Heart left ventricle (tissue), 16 donors: ENCODE measurements at places on chromosomes 1 and 21.

GRCh38 chr1:239816081-239816782 is 275.5 kb upstream of the FMN2 start:
- H3K27me3 ChIP-seq, result no peaks in the 10 kb centered on the region
- DNase-seq, result no peak
- H3K36me3 ChIP-seq, result no peaks in the 10 kb centered on the region
- no peak overlapping the region for H3K4me3 ChIP-seq
- no peaks in the 10 kb centered on the region for H3K4me1 ChIP-seq
- no peak overlapping the region for H3K27ac ChIP-seq

DNA sequence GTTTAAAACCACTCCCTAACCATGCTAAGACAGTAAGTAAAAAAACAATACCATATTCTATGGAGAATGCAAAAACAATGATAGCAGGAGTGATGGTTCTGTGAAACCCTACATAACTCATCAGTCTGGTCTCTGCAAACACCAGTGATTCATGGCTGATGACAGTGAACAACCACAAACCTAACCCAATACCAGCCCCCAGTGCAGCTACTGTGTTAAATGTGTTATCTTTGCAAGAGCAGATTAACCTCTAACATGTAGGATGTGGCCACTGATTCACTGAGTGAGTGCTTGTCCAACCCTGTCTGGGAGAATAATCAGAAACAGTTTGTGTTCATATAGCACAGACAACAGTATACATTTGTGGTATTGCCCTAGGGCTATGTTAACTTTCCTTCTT is 100.2 kb upstream of the COG2 start:
- H3K4me3 ChIP-seq, result no peak overlapping the region
- H3K4me1 ChIP-seq, result no peaks in the 10 kb centered on the region
- no peak overlapping the region for H3K27ac ChIP-seq
- no peaks in the 10 kb centered on the region for H3K27me3 ChIP-seq
- H3K36me3 ChIP-seq, result no peaks in the 10 kb centered on the region
- no peak for DNase-seq

GRCh38 chr1:229671310-229671709 is 45.3 kb downstream of the URB2 start:
- no peaks in the 10 kb centered on the region for H3K36me3 ChIP-seq
- DNase-seq, result no peak
- no peaks in the 10 kb centered on the region for H3K27me3 ChIP-seq
- H3K4me3 ChIP-seq, result no peak overlapping the region
- H3K27ac ChIP-seq, result no peak overlapping the region

DNA sequence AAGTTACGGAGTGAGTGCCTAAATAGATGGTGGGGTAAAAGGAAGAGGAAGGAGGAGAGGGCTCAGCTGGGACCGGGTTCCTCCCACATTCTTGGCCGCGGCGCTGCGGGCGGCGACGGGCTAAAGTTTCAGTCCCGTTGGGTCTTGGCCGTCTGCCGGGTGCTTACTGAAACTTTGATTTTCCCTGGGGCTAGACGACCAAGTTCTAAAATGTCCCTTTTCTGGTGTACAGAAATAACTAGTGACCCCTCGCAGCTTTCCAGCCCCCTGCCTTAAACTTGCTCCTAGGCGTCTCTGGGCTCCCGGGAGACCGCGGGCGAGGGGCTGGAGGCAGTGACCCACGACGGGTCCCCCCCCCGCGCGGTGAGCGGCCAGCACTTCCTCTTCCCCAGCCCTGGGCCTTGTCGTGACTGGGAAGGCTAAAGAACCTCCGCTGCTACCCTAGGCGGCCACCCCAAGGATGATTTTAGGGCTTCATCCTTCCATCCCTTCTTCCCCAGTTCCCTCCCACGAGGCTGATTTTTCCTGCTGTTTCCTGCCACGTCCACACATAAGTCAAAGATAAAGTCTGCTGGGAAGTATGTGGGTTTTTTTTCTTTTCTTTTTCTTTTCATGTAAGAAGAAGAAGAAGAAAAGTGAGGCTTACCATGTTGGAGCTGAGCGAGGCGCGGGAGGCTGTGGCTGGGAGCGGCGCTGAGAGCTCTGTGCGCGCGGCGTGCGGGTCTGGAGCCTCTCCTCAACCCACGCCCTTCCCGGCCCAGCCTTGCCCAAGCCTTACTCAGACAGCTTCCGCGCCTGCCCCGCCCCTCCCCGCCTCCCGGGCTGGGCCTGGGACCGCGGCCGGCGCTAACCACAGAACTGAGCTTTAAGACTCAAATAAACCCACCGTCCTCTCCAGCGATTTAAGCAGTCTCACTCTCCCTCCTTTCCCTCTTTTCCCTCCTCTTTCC is at the start of gene S100A11:
S100A11 (minus strand) TSS at position 738 of the 950 bp plus-strand sequence; CDS start at position 649, 89 bp downstream.
- peak within 1 kb of the TSS; percentile 64 for H3K4me3 ChIP-seq
- H3K27me3 ChIP-seq, result no peaks in the 10 kb centered on the region

DNA sequence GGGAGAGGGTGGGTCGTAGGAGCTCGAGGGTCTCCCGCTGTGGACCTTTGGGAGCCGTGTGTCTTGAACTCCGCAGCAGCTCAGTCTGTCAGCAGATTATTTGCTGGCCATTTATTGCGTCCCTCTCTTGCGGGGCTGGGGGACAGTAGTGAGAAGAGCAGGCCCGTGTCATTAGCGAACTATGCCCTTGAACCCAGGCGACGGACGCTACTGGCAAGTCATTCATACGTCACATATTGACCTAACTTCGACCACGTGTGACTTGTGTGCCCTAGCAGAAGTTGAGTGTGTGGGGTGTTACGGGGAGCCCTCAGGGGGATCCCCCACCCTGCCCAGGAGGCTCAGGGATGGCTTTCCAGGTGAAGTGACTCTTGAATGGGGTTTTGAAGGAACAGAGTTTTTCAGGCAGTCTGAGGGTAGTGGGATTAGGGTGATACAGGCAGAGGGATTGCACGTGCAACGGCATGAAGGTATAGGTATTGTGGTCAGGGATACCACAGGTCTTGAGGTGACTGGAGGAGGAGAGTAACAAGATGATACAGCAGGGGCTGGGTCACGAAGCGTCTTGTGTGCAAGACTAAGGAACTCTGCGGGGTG is 13.0 kb downstream of the RCC1 start:
- peak overlapping the region; percentile 38 for H3K4me3 ChIP-seq
- DNase-seq, result no peak
- no peaks in the 10 kb centered on the region for H3K27me3 ChIP-seq
- peaks cover 6% of the 10 kb centered on the region for H3K36me3 ChIP-seq
- H3K4me1 ChIP-seq, result peaks cover 15% of the 10 kb centered on the region

- peaks cover 9% of the 10 kb centered on the region for H3K4me1 ChIP-seq
- no peaks in the 10 kb centered on the region for H3K27me3 ChIP-seq
- no peak overlapping the region for H3K4me3 ChIP-seq
- H3K36me3 ChIP-seq, result no peaks in the 10 kb centered on the region
- no peak for DNase-seq
Observed at GRCh38 chr1:205235951-205236350, 8.2 kb downstream of the TMCC2 start.

DNA sequence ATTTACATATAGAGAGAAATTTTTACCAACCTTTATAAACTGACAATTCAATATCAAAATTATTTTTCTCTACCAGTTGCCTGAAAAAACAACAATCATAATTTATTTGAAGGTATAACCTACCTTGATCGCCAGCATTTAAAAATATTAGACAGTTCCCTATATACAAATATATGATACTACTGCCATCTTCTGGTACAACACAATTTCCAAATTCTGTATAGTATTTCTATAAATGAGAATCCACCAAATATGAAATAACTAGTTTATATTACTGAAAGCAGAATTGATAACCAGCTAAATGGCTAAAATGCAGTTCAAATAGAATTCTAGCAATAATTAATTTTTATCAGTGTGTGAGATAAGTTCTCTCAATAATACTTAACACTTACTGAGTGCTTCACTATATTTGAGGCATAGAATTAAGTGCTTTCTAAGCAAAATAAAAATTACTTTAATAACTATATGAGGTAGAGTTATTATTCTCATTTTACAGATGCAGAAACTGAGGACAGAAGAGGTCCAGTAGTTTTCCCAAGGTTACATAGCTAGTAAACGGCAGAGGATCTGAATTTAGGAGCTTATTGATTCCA is 75.6 kb downstream of the PIGK start:
- no peaks in the 10 kb centered on the region for H3K4me1 ChIP-seq
- no peak overlapping the region for H3K4me3 ChIP-seq
- no peaks in the 10 kb centered on the region for H3K36me3 ChIP-seq
- H3K27me3 ChIP-seq, result no peaks in the 10 kb centered on the region

- no peak overlapping the region for H3K4me3 ChIP-seq
- H3K27ac ChIP-seq, result no peak overlapping the region
- H3K36me3 ChIP-seq, result no peaks in the 10 kb centered on the region
- no peaks in the 10 kb centered on the region for H3K27me3 ChIP-seq
- no peak for DNase-seq
Observed at GRCh38 chr1:91900562-91900961, 14.6 kb upstream of the TGFBR3 start.

- no peak for DNase-seq
- H3K36me3 ChIP-seq, result no peaks in the 10 kb centered on the region
- no peak overlapping the region for H3K4me3 ChIP-seq
- H3K27ac ChIP-seq, result no peak overlapping the region
- H3K27me3 ChIP-seq, result no peaks in the 10 kb centered on the region
Observed at GRCh38 chr1:18247151-18247550, 139.6 kb downstream of the IGSF21 start.

- H3K4me3 ChIP-seq, result no peak overlapping the region
- H3K27me3 ChIP-seq, result no peaks in the 10 kb centered on the region
- H3K27ac ChIP-seq, result no peak overlapping the region
Observed at GRCh38 chr1:182634306-182635072, 30.3 kb upstream of the RGS16 start.

GRCh38 chr1:157178490-157178889 is 40.3 kb upstream of the ETV3 start:
- no peak overlapping the region for H3K4me3 ChIP-seq
- no peak overlapping the region for H3K27ac ChIP-seq
- no peaks in the 10 kb centered on the region for H3K27me3 ChIP-seq

GRCh38 chr1:201282216-201282615 is 1.1 kb upstream of the PKP1 start:
- H3K27me3 ChIP-seq, result peaks cover 32% of the 10 kb centered on the region
- no peak overlapping the region for H3K4me3 ChIP-seq
- no peak overlapping the region for H3K27ac ChIP-seq

- no peak overlapping the region for H3K4me3 ChIP-seq
- H3K4me1 ChIP-seq, result no peaks in the 10 kb centered on the region
- no peaks in the 10 kb centered on the region for H3K27me3 ChIP-seq
- no peak for DNase-seq
- H3K36me3 ChIP-seq, result no peaks in the 10 kb centered on the region
Observed at GRCh38 chr21:16075649-16076282, 346.0 kb downstream of the USP25 start.

DNA sequence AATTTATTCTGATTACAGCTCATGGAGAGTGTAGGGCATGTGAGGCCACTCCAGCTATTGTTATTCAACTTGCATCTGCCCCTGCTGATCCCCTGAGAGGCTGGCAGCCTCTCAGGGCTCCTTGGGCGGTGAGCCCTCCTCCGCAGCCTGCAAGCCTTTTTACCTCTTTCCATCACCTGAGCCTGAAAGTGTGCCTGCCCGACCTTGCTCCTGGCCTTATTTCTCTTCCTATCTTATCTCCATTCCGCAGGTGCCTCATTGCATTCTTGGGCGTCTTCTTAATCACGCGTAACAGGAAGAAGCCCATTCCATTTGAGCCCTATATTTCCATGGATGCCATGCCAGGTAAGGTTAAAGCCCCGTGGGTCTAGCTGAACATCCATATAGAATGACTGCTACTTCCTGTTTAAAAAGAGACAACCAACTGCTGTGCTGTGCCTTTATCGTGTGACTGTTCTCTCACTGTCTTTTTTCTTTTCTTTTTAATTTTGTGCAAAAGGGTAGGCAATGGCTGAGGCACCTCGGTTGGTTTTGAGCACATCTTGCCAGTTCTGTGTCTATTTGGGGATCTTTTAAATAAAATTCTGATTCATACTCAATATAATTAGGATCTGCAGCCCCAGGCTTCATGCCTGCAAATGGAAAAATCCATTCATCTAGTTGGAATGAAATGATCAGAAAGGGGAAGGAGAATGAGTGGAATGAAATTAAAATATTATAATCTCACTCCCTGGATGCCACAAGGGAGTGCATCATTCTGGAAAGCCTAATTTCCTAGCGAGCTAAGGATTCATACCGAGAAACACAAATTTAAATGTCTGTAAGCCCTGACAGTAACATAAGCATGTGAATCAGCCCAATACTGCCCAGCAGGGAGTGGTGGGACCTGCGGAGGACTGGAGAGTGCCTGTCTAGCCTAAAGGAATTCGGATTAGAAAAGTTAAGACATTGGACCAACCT is 38.6 kb upstream of the RCAN3 start:
- no peaks in the 10 kb centered on the region for H3K4me1 ChIP-seq
- DNase-seq, result no peak
- no peaks in the 10 kb centered on the region for H3K27me3 ChIP-seq

GRCh38 chr1:190168893-190169280 is 308.8 kb downstream of the BRINP3 start:
- H3K4me3 ChIP-seq, result no peak overlapping the region
- H3K27me3 ChIP-seq, result no peaks in the 10 kb centered on the region
- H3K27ac ChIP-seq, result no peak overlapping the region
- no peaks in the 10 kb centered on the region for H3K4me1 ChIP-seq

- H3K4me3 ChIP-seq, result no peak overlapping the region
- no peaks in the 10 kb centered on the region for H3K36me3 ChIP-seq
- peaks cover 85% of the 10 kb centered on the region for H3K4me1 ChIP-seq
- H3K27ac ChIP-seq, result peak overlapping the region; percentile 87
Observed at GRCh38 chr1:226676381-226676780, 62.7 kb downstream of the ITPKB start.

DNA sequence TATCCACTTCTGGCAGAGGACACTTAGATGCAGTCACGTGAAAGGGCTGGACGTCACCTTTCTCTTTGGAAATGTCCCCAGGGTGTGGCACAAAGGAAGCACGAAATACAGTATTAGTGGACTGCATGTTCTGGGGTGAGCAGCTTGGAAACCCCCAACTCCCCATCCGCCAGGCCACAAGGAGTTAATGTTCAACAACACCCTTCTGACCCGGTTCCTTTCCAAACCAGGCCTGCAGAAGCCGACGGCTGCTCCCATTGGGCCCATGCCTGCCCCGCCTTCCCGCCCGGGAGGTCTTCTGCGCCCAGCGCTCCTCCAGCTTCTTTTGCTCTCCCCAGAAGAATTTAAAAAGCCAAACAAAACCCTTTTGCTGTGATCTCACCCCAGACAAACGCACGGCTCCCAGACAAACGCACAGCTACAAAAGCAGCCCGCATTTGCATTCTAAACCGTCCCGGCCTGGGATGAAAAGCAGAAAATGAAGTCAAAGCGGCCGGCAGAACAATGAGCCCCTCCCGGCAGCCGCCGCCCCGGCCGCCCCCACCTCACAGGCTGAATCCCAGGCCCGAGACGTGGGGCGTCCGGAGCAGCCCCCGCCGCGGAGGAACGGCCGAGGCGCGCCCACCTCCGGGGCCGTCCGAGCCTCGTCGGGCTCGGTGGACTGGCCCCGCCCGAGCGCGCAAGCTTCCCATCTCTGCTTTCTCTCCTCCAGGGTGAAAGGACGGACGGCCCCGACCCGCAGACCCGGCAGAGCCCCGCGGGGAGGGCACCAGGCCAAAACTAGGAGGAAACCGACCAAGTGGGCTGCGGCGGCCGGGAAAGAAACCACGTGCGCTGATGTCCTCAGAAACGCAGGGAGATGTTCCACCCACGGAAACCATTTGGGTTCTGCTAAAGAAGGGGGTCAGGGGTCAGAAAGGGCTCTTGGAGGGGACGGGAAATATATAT is 101.9 kb downstream of the PLPP3 start:
- peak; percentile 78 for DNase-seq
- H3K27me3 ChIP-seq, result no peaks in the 10 kb centered on the region
- peak overlapping the region; percentile 94 for H3K27ac ChIP-seq
